Cardiac muscle cell (in vitro differentiated cells and primary cell): ENCODE measurements at places on chromosomes 1 and 21. TPM values are rescaled to one million over a fixed set of nuclear protein-coding genes. Genes with fewer than 3 reads are reported as not detected.

Gene LRRC53
- total RNA-seq: 0.09 and 0.14 TPM in 2 replicates

Gene HEYL
- 0.71 and 0.88 TPM in 2 replicates for total RNA-seq

Gene OR10J1
- not detected in 2 replicates for total RNA-seq

Gene CFHR4
- not detected in 2 replicates for total RNA-seq

Gene PTPN22
- not detected in 2 replicates for total RNA-seq

Gene CLEC20A
- total RNA-seq: not detected in 2 replicates

Gene SPRR2B
- total RNA-seq: not detected in 2 replicates

Gene ARTN
- 26.2 and 29.8 TPM in 2 replicates for total RNA-seq

Gene PIAS3
- total RNA-seq: 22.2 and 23.7 TPM in 2 replicates

Gene SLC9C2
- total RNA-seq: 0.25 TPM in 1 of 2 replicates, not detected in the other

Gene BARHL2
- not detected in 2 replicates for total RNA-seq

Gene TFF2
- not detected in 2 replicates for total RNA-seq

Gene PRDM16
- total RNA-seq: 27.6 and 55.8 TPM in 2 replicates

Gene SPRR1B
- not detected in 2 replicates for total RNA-seq

Gene ADAMTS1
- total RNA-seq: 155 and 185 TPM in 2 replicates

Gene OR14C36
- total RNA-seq: not detected in 2 replicates

Gene INAVA
- 4.9 and 37.8 TPM in 2 replicates for total RNA-seq

Gene TRIM63
- total RNA-seq: 29.4 and 39.6 TPM in 2 replicates

Gene ANGPTL3
- not detected in 2 replicates for total RNA-seq

Gene HSD3B2
- total RNA-seq: 0.07 and 0.42 TPM in 2 replicates

Gene ADCY10
- total RNA-seq: 0.28 and 0.69 TPM in 2 replicates

Gene FHAD1
- 0.53 and 0.74 TPM in 2 replicates for total RNA-seq

Gene KCNA3
- total RNA-seq: 0.09 TPM in 1 of 2 replicates, not detected in the other

Gene GBP5
- 0.14 and 0.24 TPM in 2 replicates for total RNA-seq

Gene LRRN2
- total RNA-seq: 3.7 and 5.0 TPM in 2 replicates
